ENCODE measurements at places on chromosomes 5 and 9.

DNA sequence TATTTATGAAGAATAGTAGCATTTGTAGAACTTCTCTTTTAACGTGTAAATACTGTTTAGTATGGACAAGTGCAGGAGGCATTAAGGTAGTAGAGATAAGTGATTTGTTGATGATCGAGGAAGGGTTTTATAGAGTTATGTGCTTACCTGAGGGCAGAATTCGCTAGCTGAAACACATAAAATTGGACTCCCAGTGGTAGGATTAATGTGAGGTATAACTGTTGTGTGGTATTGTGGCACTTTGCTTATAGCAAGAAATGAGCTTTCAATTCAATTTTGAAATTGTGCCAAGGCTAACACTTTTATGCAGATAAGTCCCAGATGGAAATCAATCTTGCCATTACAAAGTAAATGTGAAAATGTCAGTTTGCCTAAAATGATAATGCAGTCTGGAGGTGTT lies 1.2 kb downstream of the AP3S1 start:
- no peak for DNase-seq

DNA sequence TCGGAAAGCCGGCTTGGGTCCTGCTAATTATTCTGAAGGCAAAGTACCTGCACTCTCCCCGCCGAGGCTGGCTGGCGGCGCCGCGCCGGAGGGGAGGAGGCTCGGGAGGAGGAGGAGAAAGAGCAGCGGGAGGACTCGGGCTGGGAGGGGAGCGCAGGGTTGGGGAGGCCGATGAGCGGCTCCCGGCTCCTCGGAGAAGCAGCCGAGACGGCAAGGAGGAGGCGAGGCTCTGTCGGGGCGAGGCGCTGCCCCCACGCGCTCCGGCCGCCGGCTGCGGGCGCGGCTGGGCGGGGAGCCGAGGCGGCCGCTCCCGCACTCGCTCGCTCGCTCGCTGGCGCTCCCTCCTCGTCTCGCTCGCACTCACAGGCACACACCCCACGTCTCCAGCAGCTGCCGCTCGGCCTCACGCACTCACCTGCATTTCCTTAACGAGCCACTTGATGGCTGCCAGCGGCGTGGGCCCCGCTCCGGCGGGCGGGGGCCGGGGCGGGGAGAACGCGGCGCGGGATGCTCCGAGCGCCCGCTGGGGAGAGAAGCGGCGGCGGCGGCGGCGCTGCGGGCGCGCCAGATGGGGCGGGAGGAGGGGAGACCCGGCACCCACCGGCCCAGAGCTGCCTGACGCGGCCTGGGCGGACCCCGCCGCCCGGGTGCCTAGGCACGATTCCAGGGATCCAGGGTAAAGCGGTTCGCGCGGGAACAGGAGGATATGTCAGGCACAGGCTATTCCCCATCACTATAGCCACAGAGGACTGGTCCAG lies at the start of gene PTPRD:
Gene PTPRD (minus strand): TSS at position 362 of the 758 bp plus-strand sequence.
- no peak for DNase-seq

GRCh38 chr9:95653246-95653645 lies 136.5 kb upstream of the PTCH1 start:
- DNase-seq: no peak

DNA sequence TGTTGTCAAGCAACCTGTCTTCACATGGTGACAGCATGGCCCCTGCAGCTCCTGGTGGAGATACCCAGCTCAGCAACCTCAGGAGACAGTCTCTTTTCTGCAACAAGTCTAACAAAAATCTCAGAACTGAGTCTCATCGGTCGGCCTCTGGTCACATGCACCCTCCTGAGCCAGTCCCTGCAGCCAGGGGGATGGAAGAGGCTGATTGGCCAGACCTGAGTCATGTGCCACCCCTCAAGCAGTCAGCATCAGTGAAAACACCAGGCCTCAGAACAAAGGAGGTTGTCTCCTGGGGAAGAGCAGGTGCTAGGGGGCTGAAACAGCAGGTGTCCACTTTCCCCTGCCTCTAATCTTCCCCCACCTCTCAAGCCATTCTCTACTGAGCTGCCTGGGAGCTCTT lies 54.4 kb downstream of the SMIM23 start:
- DNase-seq: no peak

GRCh38 chr5:157481265-157481664 lies 21.3 kb downstream of the NIPAL4 start:
- no peak for DNase-seq

- no peak for DNase-seq
Measured at GRCh38 chr5:140590861-140591260, 26.2 kb downstream of the SLC35A4 start.

GRCh38 chr9:14153310-14153720 lies 160.6 kb downstream of the NFIB start:
- no peak for DNase-seq

DNA sequence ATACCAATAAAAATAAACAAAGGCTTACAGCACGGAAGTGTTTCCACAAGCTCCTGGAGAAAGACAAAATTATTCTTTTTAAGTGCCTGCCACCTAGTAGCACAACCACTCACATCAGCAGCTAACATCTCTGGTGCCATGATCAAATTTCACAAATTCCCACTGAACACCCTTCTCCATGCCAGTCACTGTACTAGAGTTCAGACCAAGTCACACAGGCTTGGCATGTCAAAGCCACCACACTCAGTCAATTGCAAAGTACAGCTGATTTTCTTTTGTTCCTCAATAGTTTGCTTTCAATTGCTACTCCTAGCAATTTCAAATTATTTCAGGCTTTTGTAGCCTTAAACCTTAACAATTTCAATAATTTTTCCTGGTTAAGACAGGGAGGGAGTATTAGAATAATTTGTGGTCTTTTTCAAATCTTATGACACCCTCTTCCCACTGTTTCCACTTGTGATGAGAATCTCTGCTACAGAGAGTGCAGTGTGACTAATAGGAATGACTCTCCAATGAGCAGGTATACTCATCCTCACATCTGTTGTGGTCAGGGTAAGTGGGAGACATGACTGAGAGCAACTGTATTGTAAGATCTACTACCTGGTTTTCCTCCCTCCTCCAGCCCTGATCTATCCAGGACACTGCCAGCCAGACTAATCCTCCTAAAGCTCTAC lies 46.2 kb downstream of the RNF145 start:
- no peak for DNase-seq

DNA sequence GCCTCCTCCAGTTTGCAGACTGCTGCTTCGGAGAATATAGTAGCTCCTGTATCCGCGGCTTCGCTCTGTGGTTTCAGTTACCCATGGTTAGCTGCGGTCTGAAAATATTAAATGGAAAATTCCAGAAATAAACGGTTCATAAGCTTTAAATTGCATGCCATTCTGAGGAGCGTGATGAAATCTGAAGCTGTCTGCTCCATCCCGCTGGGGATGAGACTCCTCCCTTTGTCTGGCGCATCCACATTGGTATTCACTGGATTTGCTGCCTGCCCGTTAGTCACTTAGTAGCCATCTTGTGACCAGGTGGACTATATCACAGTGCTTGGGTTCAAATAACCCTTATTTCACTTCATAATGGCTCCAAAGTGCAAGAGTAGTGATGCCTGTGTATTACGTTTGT lies 36.3 kb downstream of the MSX2 start:
- DNase-seq: no peak

GRCh38 chr9:98536542-98537173 lies 172.1 kb downstream of the GABBR2 start:
- no peak for DNase-seq

- no peak for DNase-seq
Measured at GRCh38 chr5:141636106-141636412, 590 bp downstream of the HDAC3 start.

DNA sequence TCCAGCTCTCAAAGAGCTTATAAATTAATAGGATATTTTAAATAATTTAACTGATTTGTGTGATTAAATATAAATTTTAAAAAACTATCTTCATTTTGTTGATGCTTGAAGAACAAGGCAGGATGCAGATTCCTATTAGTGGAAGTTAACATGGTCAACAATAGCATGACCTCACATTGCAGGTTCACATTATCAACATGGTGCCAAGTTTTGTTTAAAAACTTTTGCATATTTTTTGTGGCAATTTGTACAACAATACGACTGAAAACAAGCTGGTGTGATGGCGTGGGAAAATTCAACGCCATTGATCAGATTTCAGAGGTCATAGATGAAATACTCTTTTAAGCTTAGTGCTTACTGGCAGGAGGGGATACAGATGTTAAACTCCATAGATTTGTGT lies 114.1 kb upstream of the MYO10 start:
- no peak for DNase-seq

DNA sequence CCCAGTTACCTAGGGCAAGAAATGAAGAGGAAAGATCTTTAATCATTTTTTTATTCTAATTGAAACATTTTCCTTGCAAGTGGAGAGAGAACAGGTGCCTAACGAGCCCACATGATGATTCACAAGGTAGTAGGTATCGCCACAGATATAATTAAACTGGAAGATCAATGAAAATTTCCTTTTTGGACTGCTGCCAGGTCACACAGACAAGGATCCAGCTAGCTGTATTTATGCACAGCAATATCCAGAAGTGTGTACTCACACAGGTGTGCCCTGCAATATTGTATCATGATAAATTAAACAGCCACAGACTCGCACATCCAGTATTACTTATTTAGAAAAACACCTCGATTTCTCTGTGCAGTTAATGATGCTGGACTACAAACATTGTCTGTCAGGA lies 294.0 kb upstream of the SMARCA2 start:
- no peak for DNase-seq

- DNase-seq: no peak
Measured at GRCh38 chr9:2215921-2216441, 200.8 kb downstream of the SMARCA2 start.

- no peak for DNase-seq
Measured at GRCh38 chr9:122808141-122808540, 8.2 kb downstream of the OR1K1 start.

GRCh38 chr5:158780656-158781237 lies 319.0 kb downstream of the EBF1 start:
- no peak for DNase-seq

DNA sequence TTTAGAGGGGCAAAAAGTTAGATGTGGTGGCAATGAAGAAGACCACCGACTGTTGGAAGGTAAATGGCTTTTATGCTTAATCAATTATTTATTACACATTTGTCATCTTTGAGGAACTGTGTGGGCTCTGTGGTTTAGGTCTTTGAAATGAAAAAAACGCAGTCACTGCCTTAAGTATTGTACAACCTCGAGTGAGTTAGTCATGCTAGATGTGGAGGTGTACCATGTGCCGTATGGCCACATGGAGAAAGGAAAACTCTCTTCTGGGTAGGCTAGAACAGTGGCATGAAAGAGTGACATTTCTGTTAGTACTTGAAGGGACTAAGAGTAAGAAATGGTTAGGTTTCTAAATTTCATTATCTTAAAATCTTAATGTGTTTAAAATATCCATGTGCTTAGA lies 166.1 kb downstream of the HACD4 start:
- DNase-seq: no peak

- DNase-seq: no peak
Measured at GRCh38 chr5:154521756-154522155, 43.7 kb upstream of the HAND1 start.

- DNase-seq: no peak
Measured at GRCh38 chr5:146426853-146427618, 20.1 kb upstream of the TCERG1 start.

DNA sequence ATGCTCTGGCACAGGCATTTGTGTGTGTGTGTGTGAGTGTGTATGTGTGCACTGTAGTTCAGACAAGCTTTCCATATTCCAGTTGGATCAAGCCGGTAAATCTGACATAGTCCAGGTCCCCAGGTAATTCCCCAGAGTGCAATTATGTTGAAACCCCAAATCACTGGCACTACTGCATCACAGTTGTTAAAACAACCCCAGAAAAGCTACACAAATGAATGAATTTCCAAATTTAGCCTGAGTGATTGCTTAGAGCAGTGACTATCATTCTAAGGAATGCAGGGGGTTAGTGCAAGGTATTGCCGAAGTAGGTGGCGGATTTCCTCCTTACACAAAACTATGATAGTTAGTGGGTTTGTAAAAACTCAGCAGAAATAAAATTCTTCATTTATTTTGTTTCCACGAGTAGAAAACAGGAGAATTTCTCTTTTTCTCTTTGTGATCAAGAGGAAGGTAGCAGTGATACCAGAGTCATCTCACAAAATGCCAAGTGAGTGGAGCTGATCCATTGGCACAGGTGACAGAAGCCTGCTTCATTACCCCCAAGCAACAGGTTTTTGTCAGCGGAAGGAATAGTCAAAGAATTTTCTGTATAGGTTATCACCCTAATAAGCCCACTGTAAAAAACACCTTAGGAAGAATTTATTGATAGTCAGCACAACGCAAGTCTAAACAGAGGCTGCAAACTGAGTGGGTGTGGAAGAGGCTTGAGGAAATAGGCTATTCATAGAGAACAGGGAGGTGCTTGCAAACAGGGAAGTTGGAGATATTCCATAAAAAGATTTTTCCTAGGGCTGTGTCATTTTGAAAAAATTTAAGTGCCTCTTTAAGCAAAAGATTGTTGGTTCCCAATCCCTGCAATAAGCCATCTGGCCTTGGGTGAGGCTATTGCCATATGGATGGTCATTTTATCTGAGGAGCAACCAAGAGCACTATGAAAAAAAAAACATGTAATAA lies 385.1 kb downstream of the CHSY3 start:
- DNase-seq: no peak

DNA sequence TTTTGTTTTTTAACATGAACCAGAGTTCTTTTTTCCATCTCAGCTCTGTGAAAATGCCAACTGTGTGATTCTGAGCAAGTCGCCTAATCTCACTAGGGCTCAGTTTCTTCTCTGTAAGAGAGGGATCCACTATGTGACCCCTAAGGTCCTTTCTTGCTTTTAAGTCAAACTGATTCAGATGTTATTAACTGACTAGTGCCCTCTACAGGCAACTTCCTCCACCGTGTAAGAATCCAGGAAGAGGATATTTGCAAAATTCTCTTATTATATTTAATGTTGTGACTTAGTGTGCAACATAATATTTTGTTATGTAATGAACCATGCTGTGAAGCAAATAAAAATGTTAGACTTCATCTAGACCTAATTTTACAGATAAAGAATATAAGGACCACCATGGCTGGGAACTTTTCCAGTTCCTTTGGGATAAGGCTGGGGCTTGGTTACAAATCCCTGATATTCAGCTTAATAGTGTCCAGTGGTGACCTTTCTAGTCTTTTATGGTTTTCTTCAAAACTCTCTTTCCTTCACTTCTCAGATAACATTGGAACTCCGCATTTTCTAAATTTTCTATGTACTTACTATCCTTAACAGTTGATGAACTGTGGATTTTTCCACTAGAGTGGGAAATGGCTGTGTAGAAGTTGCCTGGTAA lies 244.7 kb downstream of the PIK3R1 start:
- no peak for DNase-seq

GRCh38 chr5:39424736-39425637 lies at the start of gene DAB2:
DAB2 (minus strand) TSS chr5:39424980; CDS start chr5:39394320, 30,660 bp downstream.
- peak; percentile 64 for DNase-seq

GRCh38 chr5:127810017-127810416 lies 106.8 kb downstream of the CCDC192 start:
- DNase-seq: no peak

GRCh38 chr5:84597904-84598303 lies 213.2 kb upstream of the EDIL3 start:
- no peak for DNase-seq

DNA sequence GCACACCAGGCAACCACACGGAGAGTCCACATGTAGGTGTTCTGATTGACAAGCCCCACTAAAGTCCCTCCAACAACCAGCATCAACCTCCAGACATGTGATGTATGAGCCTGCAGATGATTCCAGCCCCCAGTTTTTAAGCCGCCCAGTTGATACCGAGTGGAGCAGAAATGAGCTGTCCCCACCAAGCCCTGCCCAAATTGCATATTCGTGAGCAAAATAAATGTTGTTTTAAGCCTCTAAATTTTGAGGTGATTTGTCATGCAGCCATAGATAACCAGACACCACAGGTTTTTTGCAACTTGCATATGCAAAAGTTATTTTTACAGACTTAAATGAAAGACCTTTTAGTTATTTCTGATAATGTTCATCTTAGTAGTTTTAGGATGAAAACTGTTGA lies 187.7 kb downstream of the PIK3R1 start:
- no peak for DNase-seq

All from omental fat pad (tissue), 4 donors.